ENCODE measurements at places on chromosomes 4 and X. TPM values are rescaled to one million over a fixed set of nuclear protein-coding genes. Genes with fewer than 3 reads are reported as not detected.

DNA sequence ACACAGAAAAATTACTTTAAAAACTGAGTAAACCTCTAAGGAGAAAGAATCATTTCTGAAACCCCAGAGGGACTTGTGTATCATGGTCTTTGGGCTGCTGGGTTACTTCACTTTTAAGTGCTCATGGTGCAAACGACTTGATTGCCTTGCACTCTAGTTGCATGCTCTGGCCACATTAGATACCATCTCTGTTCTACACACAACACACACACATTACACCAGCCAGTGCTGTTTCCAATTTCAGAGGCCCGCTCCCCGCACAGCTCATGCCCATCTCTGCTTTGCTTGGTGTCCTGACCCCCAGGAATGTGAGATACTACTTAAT, 2.1 kb downstream of the PPP3CA start:
- DNase-seq, result no peak

DNA sequence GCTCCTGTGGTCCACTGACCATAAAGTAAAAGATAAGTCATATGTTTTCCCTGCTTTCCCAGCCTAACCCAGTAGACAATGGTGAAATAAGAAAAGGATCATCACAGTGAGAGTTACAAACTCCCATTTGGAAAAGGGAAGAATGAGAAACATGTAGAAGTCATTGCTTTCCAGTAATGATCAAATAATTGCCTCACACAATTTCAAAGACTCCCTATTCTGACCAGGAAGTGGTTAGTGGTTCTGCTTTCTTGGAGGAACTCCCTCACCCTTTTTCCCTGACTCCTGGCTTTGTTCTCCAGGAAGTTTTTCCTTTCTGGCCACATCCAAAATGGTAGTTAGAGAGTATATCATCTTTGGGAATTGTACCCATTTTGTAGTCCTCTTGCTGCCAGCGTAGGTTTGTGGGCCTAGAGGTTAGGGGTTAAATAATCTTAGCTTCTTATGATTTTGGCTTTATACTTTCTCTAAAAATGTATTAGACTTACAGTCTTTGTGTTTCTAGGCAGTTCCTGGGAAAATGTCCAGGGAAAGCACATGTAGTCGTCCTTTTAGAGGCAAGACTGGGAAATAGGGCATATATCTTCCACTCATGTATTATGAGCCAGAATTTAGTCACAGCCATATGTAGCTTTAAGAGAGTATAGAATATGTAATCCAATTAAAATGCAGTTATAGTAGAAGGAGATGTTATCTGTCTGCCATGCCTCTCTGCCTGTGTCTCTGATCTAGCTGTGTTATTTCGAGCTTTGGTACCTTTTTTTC, 10.5 kb downstream of the VAMP7 start:
- DNase-seq, result no peak

DNA sequence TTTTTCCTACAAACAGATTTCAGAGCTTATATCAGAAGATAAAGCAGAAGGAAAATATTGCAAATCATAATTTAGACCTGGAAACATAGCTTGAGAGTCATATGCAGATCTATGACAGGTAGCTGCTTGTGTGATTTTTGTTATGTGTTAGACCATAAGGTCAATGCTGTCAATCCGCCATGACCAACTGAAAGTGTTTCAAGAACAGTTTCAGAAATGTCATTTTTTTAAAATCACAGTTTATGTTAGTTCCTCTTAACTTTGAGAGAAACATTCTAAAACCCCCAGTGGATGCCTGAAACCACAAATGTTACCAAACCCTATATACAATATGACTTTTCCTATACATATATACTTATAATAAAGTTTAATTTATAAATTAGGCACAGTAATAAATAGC, 391.3 kb upstream of the FAM241A start:
- DNase-seq, result no peak

- no peak for DNase-seq
These were observed 490.0 kb downstream of the CENPC start for GRCh38 chr4:67055319-67055718.

GRCh38 chrX:48459483-48459882, 10.6 kb downstream of the SLC38A5 start:
- DNase-seq, result no peak

DNA sequence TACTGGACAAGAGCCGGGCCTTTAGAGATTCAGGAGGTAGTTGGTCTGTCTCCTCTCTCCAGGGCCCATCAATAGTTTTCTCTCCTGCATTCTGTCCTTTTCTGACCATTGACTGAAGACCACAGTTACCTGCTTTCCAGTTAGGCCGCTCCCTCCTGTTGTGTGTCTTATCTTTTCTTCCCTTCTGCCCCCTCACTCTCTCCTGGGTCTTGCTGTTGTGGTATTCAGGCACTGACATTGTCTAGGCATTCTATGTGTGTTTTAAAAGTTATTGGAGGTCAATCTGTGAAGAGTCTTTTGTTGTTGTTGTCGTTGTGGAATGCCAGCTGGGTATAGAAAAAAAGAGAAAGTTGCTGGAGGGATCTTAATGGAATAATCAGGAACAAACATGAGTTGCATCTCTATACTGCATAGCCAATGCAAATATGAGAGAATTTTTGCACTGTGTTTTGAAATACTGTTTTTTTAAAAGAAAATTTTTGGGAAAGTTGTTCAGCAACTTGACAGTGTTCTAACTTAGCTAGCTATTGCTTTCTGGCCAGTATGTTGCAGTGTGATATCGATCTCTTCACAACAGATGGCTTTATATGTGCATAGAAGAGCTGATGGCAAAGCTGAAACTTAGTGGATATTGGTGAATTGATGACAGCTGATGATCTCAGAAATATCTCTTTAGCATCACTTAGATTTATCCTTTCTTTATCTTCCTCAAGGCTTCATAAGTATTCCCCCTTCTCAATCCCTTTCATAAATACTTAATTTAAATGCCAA, 240.7 kb downstream of the C4orf33 start:
- DNase-seq, result no peak

DNA sequence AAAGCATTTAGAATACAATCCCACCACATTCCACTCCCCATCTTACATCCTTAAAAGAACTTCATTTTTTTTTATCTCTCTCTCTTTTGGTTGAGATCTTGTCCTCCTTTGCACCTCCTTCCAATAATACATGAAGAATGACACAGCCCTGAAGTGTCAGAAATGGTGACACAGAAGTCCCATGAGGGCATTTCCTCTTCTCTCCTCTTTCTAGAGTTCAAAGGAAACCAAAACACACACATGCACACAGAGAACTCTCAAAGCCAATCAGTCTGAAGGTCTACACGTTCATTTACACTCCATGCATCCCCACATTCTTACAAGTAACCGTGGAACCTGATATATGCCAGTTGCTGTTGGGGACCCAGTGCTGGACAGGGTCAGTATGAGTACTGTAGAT, 450.7 kb downstream of the HNRNPD start:
- no peak for DNase-seq

The AFF2 gene
- not detected for total RNA-seq

GRCh38 chr4:176286728-176287127, 17.7 kb upstream of the ASB5 start:
- no peak for DNase-seq

DNA sequence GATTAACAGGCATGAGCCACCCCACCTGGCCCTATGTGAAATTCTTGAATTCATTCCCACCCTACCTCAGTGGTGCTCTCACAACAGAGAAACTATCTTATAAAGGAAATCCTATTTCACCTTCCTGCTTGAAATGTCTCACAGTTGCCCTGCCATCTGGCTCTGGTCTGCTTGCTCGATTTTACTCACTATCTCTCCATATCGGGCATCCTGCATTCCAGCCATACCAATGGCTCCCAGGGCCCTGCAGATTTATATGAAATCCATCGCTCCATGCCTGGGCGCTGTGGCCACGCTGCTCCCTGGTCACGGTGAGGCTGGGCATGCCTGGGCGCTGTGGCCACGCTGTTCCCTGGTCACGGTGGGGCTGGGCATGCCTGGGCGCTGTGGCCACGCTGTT, 15.8 kb downstream of the SORBS2 start:
- DNase-seq, result no peak

DNA sequence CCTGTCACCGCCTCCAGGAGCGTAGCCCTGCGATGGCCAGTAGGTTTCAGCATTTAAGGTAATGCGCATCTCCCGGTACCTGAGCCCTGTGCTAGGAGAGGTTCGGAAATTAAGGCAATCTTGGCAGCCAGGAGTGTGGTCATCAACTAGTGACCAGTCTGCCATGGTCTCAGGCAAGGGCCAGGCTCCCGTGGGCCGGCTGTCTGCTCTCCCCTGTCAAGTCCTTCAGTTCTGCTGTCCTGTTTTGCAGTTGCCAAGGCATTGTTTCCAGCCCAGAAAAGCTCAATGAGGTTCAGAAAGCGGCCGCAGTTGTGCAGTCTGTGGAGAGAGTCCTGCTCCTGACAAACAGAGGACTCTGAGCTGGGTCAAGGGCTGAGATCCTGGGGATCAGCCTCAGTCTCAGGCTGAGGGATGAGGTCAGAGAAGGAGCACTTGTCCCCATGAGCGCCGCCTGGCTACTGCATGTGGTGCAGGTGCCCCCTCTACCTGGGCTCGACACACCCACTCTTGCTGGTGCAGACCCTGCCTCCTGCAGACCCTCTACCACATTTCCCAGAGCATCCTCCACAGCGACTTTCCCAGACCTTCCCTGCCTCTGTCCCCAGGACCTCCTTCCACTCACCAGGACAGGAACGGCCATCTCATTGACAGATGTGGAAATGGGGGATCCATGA, 53.4 kb upstream of the PSAPL1 start:
- no peak for DNase-seq

DNA sequence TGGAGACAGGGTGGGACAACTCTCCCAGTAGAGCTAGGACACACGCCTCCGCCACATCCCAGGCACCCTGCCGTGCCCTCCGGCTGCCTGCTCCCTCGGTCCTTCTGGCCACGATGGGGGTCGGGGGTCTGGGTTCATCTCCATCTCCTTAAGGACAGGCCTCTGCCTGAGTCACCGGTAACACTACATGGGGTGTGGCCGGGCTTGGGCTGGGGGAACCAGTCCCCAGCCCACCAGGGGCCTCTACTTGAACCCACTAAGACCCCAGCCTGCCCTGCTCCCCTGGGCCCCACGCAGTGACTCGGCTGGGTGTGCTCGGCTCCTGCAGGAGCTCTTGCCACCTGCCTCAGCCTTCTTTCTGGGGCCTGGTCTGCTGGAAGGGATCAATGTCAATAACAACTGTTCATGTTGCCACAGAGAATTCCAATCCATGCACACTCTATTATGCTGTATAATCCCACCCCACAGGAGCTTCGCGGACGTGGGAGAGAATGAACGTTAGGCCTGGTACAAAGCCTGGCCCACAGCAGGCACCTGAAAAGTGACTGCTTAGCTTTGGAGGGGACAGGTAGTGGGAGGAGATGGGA, 177.7 kb upstream of the PSAPL1 start:
- DNase-seq, result no peak

- peak; percentile 52 for DNase-seq
These were observed 50.0 kb downstream of the IQCM start for GRCh38 chr4:149765630-149766029.

The ARHGAP4 gene
- total RNA-seq, result 2.4 TPM

- DNase-seq, result peak; percentile 3
These were observed 371.6 kb downstream of the INPP4B start for GRCh38 chr4:142474398-142475087.

GRCh38 chr4:158670975-158671664, 567 bp downstream of the C4orf46 start:
- peak; percentile 98 for DNase-seq

The IQCM gene
- total RNA-seq, result not detected

The UGT2B11 gene
- not detected for total RNA-seq

DNA sequence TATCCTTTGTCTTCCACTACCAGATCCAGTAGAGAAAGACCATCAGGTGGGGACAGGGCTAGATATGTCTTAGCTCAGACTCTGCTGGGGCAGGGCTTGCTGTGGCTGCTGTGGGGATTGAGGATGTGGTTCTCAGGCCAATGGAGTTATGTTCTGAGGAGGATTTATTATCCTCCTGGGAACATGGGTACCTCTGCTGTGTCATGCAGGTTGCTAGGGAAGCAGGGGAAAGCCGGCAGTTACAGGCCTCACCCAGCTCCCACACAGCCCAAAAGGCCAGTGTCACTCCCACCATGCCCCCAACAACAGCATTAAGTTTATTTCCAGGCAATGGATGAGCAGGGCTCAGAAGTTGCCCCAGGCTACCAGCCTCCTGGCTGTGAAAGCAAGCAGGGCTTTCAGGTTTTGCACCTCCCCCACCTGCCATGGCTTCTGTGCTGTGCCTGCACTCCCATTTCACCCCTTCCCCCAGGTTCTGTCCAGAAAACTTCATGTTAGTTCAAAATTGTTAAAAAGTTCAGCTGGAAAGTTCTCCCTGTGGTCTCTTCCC, 879.9 kb downstream of the ARAP2 start:
- DNase-seq, result no peak

GRCh38 chr4:162341533-162341932, 177.7 kb upstream of the FSTL5 start:
- no peak for DNase-seq

GRCh38 chrX:1239681-1240142, 27.3 kb upstream of the CRLF2 start:
- no peak for DNase-seq

DNA sequence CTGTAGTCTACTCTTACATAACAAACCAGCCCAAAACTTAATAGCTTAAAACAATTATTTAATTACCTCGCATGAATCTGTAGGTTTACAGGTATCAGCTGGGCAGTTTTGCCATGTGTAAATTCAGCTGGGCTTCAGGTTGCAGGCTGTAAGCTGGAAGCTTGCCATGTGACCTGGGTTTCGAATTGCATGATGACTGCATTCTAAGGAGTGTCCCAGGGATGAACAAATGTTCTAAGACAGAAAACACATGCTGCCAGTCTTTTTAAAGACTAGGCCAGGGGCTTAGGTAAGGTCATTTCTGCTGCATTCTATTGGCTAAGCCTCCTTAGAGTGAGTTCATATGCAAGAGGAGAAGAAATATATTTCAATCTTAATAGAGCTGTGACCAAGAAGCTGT, 44.8 kb downstream of the GRIA2 start:
- DNase-seq, result no peak

The LRAT gene
- not detected for total RNA-seq

- DNase-seq, result no peak
These were observed 8.3 kb upstream of the PDE6B start for GRCh38 chr4:616911-617643.

DNA sequence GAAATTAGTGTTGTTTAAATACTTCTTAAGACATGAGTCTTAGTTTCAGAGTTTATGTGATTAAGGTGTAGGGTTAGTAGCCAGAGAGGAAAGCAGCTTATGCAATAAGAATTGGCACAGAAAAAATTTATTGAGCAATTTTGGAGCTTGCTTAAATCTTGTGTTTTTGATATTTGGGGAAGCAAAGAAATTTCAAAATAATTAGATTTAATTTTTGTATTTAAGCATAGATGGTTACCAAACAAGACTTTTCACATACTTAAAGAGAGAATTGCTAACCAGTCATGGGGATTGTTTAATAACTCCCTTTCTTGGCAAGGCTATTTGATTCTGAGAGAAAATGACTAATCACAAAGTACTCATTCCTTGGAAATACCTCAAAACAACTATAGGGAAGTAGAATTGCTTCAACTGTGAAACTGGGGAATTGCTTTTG, 202.0 kb upstream of the GRID2 start:
- no peak for DNase-seq

The NWD2 gene
- not detected for total RNA-seq
